ENCODE measurements at places on chromosomes 7 and 10.

- DNase-seq: no peak
These were observed 139.0 kb upstream of the TNS3 start for GRCh38 chr7:47720907-47721244.

DNA sequence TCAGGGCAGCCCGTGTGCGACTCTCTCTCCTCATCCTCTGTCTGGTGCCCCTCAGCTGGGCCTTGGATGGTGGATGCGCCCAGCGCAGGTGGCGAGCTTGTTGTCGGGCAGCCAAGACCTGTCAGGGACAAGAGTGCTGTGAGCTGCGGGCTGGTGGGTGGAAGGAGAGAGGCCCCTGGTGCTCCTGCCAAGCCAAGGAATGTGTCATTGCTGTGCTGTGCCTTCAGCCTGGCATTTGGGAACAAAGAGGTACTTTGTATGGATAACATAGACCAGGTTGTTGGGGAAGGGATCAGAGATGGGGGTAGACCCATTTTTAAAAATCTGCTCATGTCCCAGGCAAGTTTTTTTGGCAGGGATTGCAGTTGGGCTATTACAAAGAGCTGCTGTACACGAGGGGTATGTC lies 120.9 kb downstream of the PKD1L1 start:
- no peak for DNase-seq

DNA sequence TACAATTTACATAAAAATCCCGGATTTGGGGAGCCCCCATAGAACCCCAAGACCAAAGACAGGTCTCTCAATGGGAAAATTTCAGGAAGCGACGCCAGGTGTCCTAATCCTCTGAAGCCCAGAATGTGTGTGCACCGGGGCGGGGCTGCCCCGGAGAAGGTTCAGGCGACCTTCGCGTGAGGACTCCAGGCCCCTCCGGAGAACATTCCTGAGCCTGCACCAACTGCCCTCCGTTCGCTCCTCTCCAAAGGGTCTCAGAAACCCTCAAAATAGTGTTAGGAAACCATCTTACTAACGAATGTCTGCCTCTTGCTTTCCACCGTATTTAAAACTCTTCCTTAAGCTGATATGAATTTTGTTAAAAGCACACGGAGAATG lies 78.5 kb upstream of the INSIG1 start:
- no peak for DNase-seq

DNA sequence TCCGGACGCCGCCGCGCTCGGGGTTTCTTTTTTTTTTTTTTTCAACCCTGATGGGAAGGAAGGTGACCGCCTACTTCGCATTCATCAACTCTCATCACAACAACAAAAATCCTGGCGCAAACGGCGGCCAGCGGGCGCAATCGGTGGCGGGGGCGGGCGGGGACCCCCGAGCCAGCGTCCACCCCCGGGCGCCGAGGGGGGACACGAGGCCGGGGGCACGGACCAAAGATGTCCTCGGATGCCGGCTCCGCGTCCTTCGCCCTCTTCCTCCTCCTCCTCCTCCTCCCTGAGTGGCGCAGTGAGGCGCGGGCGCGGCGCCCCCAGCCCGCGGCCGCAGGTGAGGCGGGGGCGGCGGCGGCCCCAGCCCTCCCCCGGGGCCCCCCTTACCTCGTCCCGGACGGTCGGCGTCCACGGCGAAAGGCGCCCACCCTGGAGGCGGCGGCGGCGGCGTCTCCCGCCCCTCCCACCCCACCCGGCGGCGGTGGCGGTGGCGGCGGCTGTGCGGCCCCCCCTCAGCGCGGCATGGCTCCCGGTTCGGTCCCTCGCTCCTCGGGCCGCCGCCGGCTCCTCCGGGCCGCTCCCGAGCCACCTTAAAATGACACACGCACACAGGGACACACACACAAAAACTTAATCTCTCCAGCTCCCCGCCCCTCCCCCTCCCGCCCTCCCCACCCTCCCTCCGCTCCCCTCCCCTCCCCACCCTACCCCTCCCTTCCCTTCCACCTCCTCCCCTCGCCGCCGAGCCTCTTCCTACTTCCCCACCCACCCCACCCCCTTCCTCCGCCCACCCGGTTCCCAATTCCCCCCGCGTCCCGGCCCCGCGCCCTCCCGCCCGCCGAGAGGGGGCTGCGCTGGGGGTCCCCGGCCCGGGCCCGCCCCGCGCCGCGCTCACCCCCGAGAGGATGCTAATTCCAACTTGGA lies at the start of gene CTBP2:
Gene CTBP2, minus strand, starts transcription at position 632 of the 924 bp plus-strand sequence.
- DNase-seq: no peak

DNA sequence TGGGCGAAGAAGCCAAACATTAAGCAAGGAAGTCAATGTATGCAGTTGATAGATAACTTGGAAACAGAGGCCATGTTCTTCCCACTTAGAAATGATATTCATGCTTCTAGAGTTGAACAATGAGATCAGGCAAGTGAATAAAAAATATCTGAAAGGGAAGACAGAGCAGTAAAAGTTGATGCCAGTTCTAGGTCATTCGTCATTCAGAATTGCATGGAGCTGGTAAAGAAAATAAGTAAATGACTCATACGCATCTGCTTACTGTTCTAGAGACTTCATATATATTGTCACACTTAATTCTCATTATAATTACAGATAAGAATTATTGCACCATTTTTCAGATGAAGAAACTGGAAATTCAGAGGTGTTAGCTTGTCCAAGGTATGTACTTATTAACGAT lies 158.9 kb upstream of the FERD3L start:
- no peak for DNase-seq

- DNase-seq: no peak
These were observed 778.9 kb downstream of the KCNMA1 start for GRCh38 chr10:76858721-76859120.

- DNase-seq: no peak
These were observed 464.6 kb downstream of the POM121L12 start for GRCh38 chr7:53500076-53500475.

DNA sequence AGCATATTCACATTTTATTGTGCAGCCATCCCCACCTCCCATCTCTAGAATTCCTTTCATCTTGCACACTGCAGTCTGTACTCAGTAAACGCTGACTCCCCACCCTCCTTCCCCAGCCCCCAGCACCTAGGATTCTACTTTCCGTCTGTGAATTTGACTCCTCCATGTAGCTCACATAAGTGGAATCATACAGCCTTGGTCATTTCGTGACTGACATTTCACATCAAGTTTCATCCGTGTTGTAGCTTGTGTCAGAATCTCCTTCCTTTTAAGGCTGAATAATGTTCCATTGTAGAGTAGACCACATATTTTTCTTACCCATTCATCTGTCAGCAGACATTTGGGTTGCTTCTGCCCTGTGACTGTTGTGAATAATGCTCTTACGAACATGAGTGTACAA lies 26.2 kb upstream of the TCERG1L start:
- DNase-seq: no peak

GRCh38 chr7:140230861-140231770 lies 54.3 kb upstream of the KDM7A start:
- DNase-seq: no peak

GRCh38 chr7:2165610-2166594 lies 66.8 kb downstream of the MAD1L1 start:
- no peak for DNase-seq

DNA sequence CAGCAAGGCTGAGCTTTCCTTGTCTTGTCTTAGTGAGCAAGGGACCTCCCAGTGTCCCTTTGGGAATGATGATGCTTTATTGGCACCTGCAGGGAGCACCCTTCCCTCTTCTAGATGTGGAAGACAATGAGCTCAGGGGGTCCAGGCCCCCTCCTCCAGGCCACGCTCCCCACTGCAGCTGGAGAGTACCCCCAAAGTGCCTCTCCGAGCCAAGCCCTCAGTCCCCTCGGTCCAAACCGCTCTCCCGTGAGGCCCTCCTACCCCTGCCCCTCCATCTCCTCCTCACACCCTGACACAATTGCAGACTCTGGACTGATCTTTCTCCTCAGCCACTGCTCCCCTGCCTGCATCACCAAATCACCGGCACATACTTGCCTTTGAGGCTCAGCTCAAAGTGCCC lies 16.7 kb downstream of the RBP3 start:
- no peak for DNase-seq

DNA sequence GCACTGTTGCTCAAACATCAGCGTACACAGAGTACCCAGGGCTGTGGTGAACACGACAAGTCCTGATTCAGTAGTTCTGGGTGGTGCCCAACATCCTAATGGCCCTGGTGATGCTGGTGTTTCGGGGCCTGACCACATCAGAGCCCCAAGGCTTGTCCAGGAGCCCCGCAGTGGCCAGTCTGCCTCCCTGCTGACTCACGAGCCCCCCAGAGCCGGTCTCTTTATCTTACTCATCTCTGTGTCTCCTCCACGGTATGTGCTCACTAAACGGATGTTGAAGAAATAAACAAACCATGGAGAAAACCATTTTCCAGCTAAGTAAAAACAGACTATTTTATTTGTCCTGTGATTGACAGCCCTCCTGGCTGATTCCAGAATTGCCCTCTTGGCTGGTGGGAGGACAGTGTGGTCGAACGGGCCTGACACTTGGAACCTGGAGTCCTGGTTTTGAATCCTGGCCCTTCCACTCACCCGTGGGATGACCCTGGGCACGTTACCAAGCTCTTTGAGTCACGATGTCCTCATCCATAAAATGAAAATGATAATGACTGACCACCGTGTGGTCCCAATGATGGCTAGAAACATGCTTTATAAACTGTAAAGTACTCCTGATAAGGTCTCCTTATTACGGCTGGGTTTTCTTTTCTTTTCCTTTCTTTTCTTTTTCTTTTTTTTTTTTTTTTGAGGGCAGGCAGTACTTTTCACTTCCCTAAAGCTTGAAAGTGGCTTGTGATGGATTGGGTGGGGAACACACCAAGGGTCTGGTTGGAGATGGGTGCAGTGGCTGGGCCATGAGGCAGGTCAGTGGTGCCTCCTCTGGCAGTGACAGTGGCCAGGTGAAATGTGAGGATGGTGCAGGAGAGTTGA lies 5.7 kb downstream of the HIP1 start:
- DNase-seq: no peak

DNA sequence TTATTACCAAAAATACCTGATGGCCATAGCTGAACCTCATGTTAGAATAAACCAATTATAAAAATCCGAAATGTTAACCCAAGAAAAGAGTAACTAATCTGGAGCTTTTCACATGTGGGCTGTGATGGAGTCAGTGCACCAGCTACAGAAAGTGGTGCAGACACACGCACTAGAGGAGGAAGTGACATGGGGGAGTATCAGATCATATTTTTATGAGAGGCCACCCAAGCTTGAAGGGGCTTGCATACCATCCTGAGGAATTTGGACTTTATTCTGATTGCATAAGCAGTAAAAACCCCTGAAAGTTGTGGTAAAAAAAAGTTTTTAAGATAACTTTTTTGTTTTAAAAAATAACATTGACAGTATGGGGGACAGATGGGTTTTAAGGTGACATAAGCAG lies 1148.5 kb upstream of the CELF2 start:
- no peak for DNase-seq

- no peak for DNase-seq
These were observed 250.6 kb upstream of the NPVF start for GRCh38 chr7:25478925-25479324.

GRCh38 chr10:69576334-69577011 lies 3.3 kb upstream of the NEUROG3 start:
- DNase-seq: no peak

- no peak for DNase-seq
These were observed 100.4 kb upstream of the ARHGAP21 start for GRCh38 chr10:24824124-24824523.

DNA sequence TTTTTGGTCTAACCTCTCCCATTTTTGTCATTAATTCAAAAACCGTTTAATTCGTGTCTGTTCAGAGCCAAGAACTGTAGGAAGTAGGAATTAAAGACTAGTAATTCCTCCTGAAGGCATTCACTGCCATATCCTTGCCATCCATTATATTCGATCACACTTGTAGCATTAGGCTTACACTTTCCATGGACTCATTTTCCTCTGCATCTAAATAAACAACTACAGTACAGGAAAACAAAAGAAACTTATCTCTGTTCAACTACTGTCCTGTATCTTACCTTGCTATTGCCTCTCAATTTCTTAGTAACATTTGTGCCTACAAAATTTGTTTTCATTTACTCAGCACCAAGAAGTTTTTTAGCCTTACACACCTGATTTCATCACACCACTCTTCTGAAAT lies 111.6 kb upstream of the SEMA3C start:
- DNase-seq: no peak

- no peak for DNase-seq
These were observed 164.1 kb downstream of the RPS24 start for GRCh38 chr10:78197628-78198272.

DNA sequence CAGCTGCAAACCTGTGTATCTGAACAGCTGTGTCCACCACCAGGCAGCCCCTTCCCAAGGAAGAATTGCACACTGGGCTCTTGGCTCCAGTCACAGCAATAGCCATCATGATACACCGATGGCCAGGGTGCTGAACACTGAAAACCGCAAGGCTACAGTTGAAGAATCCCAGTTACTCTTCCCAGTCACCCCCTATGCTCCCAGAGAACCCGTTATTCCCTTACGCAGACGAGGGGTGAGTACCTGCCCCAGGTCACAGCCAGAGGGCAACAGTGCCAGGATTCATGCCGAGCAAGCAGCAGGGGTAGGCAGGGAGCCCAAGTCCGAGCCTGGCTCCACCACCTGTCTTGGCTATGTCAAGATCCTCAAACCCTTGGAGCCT lies 57.8 kb downstream of the RASGEF1A start:
- no peak for DNase-seq

DNA sequence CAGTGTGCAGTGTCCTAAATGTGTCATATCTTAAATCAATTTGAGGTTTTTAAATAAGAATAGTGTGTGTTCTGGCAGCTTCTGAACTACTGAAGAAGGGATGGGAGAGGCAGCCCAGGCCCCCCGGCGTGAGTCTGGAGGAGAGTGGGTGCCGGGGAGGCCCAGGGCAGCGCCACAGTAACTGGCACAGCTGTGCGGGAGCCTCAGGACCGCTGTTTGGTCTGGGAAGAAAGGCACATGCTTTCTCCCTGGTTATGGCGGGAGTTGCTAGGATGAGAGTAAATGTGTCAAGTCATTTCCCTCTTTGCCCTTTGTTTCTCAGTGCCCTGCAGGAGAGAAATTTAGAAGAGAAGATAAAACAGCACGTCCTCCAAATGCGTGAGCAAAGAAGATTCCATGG lies 31.9 kb upstream of the PWWP2B start:
- no peak for DNase-seq
